ENCODE measurements at places on chromosomes 2 and 18. TPM values are rescaled to one million over a fixed set of nuclear protein-coding genes. Genes with fewer than 3 reads are reported as not detected.

DNA sequence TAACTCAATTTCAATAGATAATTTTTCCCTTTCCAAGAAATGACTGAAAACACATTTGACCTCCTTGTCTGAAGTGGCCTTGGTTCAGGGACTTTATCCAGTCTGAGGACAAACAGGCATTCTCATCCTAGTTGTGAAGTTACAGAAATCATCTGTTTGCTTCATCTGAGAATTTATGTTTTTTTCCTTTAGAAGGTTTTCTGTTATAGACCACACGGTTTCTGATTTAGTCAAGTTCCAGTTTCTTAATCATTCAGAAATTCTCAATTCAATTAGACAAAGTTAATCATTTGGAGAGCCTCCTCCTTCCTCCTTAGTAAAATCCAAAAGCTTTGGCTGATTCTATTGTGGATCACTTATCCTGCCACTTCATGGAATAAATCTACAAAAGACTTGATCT, 60.9 kb downstream of the ICOS start:
- H3K36me3 ChIP-seq: peaks cover 6% of the 10 kb centered on the region
- H3K27ac ChIP-seq: no peak overlapping the region
- no peak overlapping the region for H3K4me3 ChIP-seq
- peaks cover 47% of the 10 kb centered on the region for H3K4me1 ChIP-seq
- DNase-seq: no peak

- DNase-seq: no peak
- peak overlapping the region; percentile 64 for H3K27ac ChIP-seq
- H3K27me3 ChIP-seq: no peaks in the 10 kb centered on the region
- H3K36me3 ChIP-seq: no peaks in the 10 kb centered on the region
- H3K4me3 ChIP-seq: peak overlapping the region; percentile 47
Observed at GRCh38 chr18:3265564-3266033, 3.7 kb downstream of the MYL12B start.

- H3K4me3 ChIP-seq: no peak overlapping the region
- peaks cover 5% of the 10 kb centered on the region for H3K36me3 ChIP-seq
- H3K4me1 ChIP-seq: peaks cover 29% of the 10 kb centered on the region
- no peak overlapping the region for H3K27ac ChIP-seq
- H3K27me3 ChIP-seq: no peaks in the 10 kb centered on the region
Observed at GRCh38 chr2:32384529-32384928, 27.7 kb downstream of the BIRC6 start.

PROKR1 gene
- total RNA-seq: not detected

- H3K27me3 ChIP-seq: no peaks in the 10 kb centered on the region
- DNase-seq: no peak
- H3K4me3 ChIP-seq: no peak overlapping the region
- peaks cover 56% of the 10 kb centered on the region for H3K4me1 ChIP-seq
Observed at GRCh38 chr2:19870792-19871191, 31.0 kb downstream of the TTC32 start.

GPR55 gene
- 10.4 TPM for total RNA-seq

DNA sequence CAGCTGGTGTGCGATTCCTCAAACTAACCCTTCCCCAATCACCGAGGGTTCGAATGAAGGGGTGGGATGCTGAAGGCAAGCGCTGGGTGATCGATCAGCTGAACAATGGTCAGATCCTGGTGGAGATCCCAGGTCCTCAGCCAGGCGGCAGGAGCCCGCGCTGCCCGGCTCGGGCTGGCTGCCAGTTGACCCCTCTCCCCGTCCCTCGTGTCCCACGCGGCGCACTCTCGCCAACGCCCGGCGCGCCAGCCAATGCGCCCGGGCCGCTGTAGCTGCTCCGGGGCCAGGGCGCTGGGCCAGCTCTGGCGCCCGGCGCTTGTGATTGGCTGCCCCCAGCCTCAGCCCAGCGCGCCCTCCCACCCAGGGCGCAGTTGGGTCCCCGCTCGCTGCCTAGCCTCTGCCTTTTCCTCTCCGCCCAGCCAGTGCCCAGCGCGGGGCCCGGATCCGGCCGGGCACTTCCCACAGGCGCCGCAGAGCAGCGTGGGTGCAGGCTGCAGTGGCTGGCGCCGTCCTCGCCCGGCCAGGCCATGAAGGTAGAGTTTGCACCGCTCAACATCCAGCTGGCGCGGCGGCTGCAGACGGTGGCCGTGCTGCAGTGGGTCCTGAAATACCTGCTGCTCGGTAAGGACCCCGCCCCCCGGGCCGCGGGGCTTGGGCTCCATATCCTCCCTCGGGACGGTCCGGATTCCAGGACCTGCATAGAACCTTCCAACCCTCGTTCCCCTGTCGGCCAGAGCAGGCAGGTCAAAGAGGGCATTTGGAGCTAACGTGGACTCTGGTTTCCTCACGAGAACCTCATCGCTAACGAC, at the start of gene MOGAT1:
TSS of gene MOGAT1 (plus strand) at position 400 of the 809 bp plus-strand sequence. CDS start at position 528, 128 bp downstream.
- H3K36me3 ChIP-seq: no peaks in the 10 kb centered on the region
- no peak for DNase-seq
- peaks cover 67% of the 10 kb centered on the region for H3K27me3 ChIP-seq
- H3K4me1 ChIP-seq: peaks cover 7% of the 10 kb centered on the region
- H3K4me3 ChIP-seq: peak within 1 kb of the TSS; percentile 67

GRCh38 chr2:124524155-124524915, 499.2 kb downstream of the CNTNAP5 start:
- no peak for DNase-seq
- no peaks in the 10 kb centered on the region for H3K4me1 ChIP-seq
- no peak overlapping the region for H3K27ac ChIP-seq
- no peaks in the 10 kb centered on the region for H3K27me3 ChIP-seq
- H3K4me3 ChIP-seq: no peak overlapping the region

SALL3 gene
- total RNA-seq: not detected

INPP1 gene
- total RNA-seq: 2.2 TPM

GRCh38 chr2:145060876-145061275, 541.0 kb upstream of the ZEB2 start:
- DNase-seq: no peak
- H3K27me3 ChIP-seq: no peaks in the 10 kb centered on the region
- no peak overlapping the region for H3K27ac ChIP-seq
- no peaks in the 10 kb centered on the region for H3K4me1 ChIP-seq

DNA sequence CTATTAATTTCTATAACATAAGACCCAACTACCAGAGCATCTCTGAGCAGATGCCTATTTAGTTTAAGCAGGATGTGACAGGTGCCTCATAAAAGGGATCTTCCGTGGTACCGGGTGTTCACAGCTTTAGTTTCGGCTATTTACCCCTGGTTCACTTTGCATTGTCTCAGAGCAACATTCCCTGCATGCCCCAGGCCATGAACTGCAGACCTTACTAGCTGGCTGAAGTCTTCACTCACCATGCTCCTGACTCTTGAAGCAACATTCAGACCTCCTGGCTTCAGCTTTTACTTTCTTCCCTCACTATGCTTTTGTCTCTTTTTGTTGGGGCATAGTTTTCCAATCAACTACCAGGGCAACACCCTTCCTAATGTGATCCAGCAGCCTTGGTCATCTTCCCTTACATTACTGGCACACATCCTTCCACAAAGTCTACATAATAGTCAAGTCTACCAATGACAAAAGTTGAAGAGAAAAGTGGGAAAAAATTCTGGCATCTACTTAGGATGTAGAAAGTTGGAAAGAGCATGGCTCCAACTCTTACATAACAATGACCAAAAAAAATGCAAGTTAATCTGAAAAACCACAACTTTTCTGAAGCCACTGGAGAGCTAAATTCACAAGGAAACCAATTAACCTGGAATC, 99.2 kb downstream of the SESTD1 start:
- no peak overlapping the region for H3K27ac ChIP-seq

GRCh38 chr2:124318913-124319312, 293.8 kb downstream of the CNTNAP5 start:
- peaks cover 2% of the 10 kb centered on the region for H3K27me3 ChIP-seq
- no peaks in the 10 kb centered on the region for H3K4me1 ChIP-seq
- no peaks in the 10 kb centered on the region for H3K36me3 ChIP-seq
- no peak overlapping the region for H3K27ac ChIP-seq
- DNase-seq: no peak
- H3K4me3 ChIP-seq: no peak overlapping the region

IMP4 gene
- 99.6 TPM for total RNA-seq

ORC2 gene
- total RNA-seq: 66.8 TPM
